ENCODE measurements at places on chromosomes 5 and 9.

DNA sequence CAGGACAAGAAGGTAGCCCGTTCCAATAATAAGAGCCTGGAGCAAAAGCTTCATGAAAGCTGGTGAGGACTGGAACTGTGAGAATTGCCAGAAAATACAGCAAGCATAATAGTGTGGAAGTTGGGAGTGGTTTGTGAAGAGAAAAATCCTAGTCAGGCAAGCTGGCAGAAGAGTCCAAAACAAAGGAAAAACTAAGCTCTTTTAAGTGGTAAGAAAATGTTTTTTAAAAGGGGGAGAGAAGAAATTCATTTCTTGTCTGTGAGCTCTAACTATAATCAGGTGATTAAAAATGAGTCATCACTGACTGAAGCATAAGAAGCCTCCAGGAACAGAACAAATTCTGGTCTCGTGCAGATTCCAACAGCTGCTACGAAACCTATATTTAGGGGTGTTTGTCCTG is 102.6 kb downstream of the CAAP1 start:
- DNase-seq = no peak

GRCh38 chr5:180323160-180323559 is 30.0 kb downstream of the GFPT2 start:
- no peak for DNase-seq

GRCh38 chr5:90015584-90016018 is 394.0 kb downstream of the CETN3 start:
- DNase-seq = no peak

DNA sequence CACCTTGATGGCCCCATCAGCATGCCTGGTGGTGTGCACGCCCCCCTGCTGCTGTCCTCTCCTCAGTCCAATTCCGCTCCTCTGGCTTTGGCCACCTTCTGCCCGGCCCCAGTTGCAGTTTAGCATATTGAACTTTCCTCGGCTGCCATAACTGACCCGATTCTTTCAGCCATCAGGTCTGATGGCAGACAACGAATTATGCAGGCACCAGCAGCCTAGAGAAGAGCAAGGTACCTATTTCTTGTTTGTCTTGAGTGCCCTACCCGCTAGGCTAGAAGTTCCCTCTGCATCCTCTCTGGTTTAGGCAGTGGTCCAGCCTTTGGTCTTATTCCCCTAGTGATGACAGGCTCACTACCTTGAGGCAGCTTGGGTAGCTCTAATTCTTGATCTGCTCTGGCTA is 43.0 kb upstream of the SLC25A51 start:
- no peak for DNase-seq

- DNase-seq = no peak
Measured at GRCh38 chr5:174953871-174954270, 229.5 kb downstream of the MSX2 start.

GRCh38 chr9:131704988-131705387 is 34.9 kb downstream of the RAPGEF1 start:
- DNase-seq = no peak

GRCh38 chr5:37184748-37185364 is 64.3 kb downstream of the CPLANE1 start:
- DNase-seq = no peak

DNA sequence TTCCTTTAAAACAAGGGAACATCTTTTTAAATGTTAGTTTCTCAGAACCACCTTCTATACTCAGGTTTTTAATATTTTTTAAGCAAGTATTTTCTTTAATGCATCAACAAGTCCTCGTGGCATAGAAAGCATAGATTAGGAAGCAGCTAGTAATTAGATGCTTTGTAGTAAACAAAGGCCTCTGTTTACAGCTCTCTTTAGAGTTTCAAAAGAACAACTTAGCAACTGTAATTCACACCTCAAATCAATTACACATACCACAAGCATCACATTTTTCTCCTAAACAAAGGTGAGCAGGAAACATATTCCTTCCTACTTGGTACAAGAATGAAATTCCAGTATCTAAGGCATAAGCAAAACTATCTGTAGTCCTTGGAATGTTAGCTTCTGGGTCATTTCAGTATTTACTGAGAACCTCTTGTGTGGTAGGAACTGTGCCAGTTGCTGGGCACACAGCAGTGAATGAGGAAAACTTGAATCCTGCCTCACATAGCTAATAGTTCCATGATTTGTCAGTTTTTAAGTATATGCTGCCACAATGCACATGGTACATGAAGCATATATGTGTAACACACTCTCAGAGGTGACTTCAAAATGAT is 249.1 kb downstream of the CEMIP2 start:
- no peak for DNase-seq

GRCh38 chr5:14109041-14109747 is 33.9 kb upstream of the TRIO start:
- DNase-seq = no peak

DNA sequence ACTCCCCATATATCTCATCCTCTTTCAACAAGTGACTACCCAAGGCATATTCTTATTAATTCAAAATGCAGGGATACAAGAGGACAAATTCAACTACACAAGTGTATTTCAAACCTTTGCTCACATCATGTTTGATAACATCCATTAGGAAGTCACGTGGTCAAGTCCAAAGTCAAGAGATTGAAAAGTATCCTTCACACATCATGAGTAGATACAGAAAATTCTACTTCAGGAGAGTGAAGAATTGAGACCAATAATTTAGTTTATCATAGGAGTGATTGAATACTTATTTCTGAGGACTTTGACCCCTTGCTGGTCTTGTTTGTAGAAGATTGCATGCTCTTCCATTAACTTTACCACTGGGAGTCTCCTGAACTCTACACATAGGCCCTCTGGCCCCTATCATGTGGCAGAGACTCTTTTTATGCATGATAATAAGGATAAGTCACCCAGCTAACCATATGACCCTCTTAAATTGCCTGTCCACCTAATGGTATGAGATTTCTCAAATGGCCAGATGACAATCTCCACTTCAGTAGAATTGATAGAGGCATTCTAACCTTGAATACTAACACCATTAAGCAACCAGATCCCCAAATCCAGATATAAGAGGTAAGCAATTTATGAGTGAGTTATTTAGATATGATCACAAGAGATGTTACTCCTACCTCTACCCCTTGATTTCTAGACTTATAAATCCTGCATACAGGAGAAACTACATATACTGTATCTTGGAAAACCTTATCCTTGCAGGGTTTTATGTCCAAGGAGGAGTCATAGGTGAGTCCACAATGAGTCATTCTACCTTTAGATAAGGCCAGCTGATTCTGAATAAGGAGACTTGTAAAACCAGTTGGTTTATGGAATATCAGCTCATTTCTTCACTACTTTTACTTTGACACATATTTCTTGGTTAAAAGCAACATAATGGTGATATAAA is 26.6 kb upstream of the SLC46A2 start:
- no peak for DNase-seq

DNA sequence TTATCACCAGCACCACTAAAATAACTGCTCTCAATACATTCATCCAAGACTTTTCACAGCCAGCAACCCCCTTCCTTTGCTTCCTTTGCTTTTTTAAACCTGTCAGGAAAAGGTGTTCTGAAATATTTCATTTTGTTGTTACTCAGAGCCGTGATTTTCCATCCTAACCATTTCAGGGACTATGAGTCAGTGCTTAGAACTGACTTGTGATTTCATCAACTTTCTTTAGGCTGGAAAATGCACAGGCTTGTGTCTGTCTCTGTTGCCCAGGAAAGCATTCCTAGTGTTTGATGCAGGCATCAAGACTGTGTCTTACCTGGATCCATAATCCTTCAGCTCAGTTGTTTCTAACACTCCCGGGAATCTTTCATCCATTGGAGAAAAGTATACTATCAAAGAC is 805.6 kb downstream of the BRINP1 start:
- no peak for DNase-seq

DNA sequence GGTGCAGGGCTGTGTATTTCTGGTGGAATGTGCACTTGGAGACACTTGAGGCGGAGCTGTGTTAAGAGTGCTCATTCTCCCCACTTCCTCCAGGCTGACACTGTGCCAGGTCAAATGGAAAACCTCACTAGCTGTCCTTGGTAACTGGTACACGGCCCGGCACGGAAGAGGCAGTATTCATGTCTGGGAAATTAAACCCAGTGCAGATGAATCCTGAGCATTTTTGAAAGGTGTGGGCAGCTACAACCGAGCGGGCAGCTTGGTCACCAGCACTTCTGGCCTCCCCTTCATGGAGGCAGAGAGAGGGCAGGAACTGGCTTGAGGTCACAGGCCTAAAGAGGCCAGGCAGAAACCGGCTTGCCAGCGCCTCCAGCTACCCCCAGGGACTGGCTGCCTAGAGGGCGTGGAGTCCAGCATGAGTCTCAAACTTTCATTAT is 1.6 kb downstream of the CLPTM1L start:
- DNase-seq = no peak

DNA sequence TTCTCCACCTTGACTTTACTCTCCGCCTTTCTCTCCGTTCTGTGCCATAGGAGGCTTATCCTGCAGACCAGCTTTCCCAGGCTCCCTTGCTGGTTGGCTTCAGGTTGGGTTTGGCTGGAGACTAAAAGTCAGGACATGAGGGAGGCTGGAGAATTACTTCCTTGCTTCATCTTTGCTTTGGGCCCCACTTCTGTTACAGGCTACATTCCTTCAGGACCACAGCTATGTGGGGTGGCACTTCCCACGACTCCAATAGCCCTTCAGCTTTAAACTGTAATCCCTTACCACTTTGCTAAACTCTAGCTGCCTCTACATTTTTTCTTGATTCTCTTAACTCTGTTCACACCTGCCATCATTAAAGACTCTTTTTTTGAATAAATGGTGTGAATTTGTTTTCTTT is 186.7 kb upstream of the NR4A3 start:
- no peak for DNase-seq

- DNase-seq = no peak
Measured at GRCh38 chr5:74155501-74155900, 485.0 kb downstream of the ENC1 start.

GRCh38 chr5:144328494-144328893 is 157.8 kb downstream of the KCTD16 start:
- DNase-seq = no peak

GRCh38 chr5:168917947-168918600 is 338.9 kb upstream of the PANK3 start:
- DNase-seq = peak; percentile 74

- no peak for DNase-seq
Measured at GRCh38 chr9:113261917-113262671, 13.3 kb downstream of the CDC26 start.

DNA sequence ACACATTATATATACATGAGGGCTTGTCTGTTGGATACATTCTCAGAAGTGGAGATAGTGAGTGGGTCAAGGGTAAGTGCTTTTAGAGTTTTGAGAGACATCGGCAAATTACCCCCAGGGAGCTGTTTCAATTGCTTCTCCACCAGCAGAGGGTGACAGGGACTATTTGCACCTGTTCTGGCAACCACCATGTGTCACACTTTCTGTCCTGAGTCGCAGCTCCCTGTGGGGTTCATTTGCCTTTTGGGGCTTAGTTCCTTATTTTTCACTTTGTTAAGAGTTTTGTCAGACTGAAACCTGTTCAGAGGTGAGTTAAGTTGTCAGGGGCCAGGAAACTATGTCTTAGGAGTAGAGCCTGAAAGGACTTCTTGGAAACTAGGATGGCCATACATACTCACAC is 20.1 kb upstream of the SLC36A1 start:
- peak; percentile 35 for DNase-seq

DNA sequence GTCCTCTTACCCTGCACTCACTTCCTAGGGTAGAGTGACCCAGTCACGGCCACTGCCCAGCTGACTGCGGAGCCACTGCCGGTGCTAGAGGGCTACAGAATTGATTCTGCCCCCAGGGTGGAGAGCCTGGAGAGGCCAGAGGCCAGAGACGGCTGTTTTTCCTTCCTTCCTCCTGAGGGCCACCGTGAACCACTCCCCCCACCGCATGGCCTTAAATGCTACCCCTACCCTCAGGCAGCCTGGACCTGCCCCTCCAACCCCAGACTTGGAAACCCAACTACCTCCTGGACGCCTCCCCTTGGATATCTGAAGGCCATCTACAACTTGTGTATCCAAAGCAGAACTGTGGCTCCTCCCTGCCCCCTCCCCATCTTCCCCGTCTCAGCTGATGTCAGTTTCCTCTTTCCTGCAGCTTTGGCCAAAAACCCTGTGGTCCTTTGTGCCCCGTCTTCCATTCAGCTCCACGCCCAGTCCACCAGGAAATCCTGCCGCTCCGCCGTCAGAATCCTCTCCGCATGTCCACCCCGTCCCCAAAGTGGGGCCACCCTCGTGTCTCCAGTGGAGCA is 16.3 kb downstream of the SH2D3C start:
- peak; percentile 18 for DNase-seq

DNA sequence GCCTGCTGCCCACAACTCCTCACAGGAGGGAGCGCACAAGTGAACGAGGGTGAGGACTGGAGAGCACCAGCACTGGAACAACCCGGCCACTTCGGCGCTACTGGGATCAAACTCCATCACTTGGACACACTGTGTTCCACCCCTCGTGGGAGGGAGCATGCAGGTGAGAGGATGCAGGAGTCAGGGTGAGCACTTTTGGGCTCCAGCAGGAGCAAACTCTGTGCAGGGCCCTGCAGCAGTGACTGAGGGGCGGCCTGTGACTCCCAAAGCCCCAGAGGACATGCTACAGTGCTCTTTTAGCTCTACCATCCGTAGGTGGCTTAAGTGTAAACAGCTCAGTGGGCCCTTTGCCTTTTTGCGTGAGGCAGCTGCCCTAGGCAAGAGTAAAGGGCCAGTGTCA is 4.4 kb upstream of the MOCS2 start:
- DNase-seq = no peak

DNA sequence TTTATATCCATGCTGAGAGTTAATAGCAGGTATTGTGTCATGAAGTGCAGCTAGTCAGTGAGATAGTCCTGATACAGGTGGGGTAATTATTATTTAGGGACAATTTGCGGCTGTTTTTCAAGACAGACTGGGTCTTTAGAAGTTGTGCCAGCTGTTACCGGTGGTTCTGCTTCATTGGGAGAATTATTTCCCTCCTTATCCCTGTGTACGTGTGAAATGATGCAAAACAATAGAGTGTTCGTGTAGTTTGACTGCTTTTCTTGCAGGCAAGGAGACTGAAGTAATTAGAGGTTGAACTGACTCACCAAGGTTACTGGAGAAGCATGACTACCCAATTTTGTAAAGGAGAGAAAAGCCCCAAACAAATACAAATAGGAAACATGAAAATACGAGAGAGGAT is 101.7 kb downstream of the ARRDC3 start:
- peak; percentile 14 for DNase-seq

DNA sequence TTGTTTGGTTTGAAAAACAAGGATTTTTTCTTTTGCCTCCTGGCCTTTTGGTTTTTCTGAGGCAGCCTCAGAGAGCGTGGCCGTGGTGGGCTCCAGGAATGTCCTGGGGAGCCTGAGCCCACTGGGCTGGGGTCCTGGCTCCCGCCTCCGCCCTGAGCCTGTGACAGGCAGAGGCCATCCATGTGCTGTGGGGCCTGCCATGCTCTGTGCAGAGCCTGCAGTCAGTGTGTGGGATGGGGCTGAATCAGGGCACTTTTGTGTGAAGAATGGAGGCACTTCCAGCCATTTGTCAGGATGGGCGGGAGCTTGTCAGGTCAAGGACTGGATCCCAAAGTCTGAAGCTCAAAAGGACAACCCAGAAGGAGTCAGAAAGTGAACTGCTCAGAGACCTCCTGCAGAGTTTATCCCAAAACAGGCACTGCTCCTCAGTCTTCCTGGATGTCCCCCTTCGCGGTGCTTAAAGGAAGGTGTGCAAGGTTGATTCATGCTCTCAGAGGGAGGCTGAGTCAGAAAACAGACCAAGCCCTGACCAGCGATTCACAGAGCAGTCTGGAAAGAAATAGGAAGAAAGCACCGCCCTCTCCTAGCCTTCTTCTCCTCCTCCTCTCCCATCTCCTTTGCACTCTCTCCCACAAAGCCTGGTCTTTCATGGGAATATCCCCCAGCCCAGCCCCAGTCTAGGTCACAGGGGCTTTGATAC is 53.2 kb downstream of the MVB12B start:
- no peak for DNase-seq
